ENCODE measurements at places on chromosomes 2 and 18. TPM values are rescaled to one million over a fixed set of nuclear protein-coding genes. Genes with fewer than 3 reads are reported as not detected.

PLEKHH2 gene
- total RNA-seq: 5.8 TPM

- DNase-seq: no peak
Measured at GRCh38 chr2:235958931-235959410, 209.2 kb downstream of the GBX2 start.

DNA sequence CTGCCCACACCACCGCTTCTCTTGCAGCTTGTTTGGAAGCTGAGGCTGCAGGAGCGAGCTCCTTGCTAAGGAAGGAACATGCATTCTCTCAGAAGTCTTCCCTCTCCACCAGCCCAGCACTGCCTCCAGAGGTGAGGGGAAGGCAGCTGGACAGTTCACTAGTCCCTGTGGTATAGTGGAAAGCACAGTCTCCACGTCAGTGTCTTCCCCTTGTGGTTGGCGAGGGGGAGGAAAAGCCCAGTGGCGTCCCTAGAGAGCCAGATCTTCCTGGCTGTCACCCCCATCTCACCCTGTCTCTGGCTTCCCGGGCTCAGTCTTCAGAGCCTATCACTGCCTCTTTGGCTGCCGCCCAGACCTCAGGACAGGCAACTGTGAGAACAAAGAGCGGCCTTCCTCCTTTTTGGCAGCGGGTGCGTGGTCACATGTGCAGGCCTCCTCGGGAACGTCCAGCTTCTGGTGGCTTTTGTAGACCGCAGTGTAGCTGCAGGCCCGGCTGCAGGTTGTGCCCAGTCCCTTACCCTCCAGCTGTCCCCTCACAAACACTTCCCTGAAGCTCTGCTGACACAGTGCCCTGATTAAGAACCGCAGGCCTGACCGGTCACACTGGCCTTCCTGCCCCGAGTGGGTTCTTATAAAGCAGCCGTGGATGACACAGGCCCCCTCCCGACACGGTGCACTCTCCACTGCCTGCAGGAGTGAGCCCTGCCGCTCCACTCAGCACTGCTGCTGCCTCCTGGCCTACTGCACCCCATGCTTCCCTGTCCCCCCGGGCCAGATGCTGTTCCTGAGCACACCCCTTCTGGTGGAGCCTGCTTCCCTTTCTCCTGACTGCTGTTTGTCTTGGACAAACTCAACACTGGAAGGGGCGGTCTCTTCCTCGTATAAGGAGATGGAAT lies 90.9 kb downstream of the RNF144A start:
- DNase-seq: no peak

GRCh38 chr2:222424729-222425671 lies 657 bp downstream of the SGPP2 start:
- peak; percentile 42 for DNase-seq

- DNase-seq: no peak
Measured at GRCh38 chr2:159013103-159013502, 44.7 kb downstream of the TANC1 start.

HNMT gene
- 2.8 TPM for total RNA-seq

GRCh38 chr2:33804155-33804554 lies 205.1 kb upstream of the FAM98A start:
- DNase-seq: no peak

DNA sequence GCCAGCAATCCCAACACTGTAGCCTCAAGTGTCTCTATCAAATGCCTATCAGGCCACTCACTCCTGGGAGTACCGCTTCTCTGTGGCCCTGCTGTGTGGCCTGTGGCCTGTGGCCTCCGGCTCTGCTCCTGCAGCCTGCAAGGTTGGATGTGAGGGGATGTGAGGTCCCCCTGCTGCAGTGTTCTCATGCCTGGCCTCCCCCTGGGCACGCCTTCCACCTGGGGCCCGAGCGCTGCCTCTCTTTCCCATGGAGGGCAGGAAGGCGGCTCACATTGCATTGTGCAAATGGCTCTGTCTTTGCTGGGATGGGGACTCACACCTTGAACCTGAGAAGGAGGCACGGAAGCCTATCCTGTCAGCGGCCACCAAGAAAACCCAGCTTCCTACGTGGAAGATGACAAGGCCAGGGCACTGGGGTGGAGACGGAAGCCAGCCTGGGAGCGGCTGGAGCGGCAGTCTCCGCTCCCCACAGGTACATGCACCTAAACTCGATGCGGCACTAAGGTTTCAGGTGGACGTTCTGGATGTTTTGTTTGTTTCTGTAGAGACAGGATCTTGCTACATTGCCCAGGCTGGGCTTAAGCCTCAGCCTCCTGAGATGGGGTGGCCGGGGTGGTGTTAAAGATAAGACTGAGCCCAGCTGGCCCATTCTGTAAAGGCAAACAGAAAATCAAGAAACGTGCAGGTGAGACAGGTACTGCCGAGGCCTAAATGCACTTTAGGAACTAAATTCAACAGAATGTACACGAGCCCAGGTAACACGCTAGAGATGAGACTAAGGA lies 140.1 kb downstream of the HDAC4 start:
- DNase-seq: no peak

DNA sequence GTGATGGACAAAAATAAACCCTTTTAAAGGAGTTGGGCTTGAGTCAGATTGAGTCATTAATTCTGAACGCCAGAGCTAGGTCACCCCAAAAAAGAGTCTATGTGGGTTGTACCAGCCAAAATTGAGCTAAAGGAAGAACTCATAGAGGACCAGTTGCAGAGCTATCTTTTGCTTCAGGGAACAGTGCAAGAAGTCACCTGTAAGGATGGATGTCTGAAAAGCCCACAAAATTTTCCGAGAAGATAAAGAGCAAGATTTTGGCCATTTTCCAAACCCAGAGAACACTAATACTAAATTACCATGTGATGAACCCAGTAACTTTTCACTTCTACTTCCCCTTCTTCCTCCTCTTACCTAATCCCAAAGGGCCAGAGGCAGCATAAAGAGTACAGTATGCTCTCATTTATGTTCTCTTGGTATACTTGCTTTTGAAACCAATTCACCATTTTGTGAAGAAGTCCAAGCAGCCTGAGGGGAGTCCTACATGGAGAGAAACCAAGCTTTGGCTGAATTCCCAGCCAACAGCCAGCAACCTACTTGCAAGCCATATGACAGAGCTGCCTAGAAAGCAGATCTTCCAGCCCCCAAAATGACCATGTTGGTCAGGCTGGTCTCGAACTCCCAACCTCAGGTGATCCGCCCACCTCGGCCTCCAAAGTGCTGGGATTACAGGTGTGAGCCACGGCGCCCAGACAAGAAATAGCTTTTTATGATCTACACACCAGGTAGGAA lies 551.7 kb downstream of the SATB2 start:
- no peak for DNase-seq

NGEF gene
- 5.4 TPM for total RNA-seq

GRCh38 chr2:71609958-71610357 lies 156.6 kb downstream of the DYSF start:
- no peak for DNase-seq

TIMM21 gene
- total RNA-seq: 47.7 TPM

MYO3B gene
- total RNA-seq: 0.44 TPM

DNA sequence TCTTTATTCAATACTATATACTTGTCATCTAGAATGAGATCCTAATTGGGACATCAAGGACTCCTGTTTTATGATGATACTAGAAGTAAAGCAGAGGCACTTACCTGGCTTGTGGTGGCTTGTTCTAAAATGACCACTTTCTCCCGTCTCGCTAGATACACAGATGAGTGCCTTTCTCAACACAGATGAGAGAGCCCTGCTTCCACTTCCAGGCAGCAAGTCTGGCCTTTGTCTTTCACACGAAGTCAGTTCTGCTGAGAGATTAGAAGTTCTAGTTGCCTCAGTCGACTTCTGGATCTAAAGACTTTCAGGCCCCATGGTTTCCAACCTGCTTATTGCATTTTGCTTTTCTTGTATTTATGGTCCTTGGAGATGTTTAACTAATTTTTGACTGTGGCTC lies 70.3 kb downstream of the PPP1R1C start:
- DNase-seq: no peak

CYTIP gene
- total RNA-seq: 0.89 TPM

- no peak for DNase-seq
Measured at GRCh38 chr18:63107171-63107845, 212.3 kb downstream of the BCL2 start.

DNA sequence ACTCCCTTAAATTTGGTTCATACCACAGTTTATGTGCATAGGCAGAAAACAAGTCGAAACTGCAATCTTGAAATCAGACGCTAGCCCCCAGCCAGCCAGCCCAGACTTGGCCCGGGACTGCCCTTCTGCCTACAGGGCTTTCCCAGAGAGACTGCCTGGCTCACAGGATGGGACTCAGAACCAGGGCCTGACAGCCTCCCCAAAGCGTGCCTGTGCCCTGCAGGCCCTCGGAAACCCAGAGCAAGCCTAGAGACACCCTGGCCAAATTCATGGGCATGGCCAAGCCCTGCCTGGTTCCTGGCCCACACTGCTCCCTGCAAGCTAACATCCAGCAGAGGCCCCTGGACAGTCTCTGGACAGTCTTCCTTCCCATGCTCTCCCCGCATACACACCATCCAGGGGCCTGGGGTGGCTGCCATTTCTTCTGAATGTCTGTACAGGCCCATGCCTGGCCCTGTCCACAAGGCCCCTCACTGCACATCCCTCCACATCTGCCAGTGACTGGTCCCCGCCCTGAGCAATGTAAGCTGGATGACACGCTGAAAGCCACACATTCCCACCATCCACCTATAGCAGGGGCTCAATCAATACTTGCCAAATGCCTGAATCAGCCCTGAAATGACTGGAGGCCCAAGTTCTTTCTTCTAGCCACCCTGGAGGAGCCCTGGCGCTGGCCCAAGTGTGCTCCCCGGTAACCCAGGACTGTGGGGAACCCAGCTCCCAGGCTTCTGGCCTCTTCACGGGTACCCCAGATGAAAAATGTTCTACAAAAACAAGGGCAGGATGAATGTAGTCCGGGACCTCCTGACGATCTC lies 73.1 kb downstream of the HDAC4 start:
- DNase-seq: no peak

SMYD1 gene
- total RNA-seq: not detected

DNA sequence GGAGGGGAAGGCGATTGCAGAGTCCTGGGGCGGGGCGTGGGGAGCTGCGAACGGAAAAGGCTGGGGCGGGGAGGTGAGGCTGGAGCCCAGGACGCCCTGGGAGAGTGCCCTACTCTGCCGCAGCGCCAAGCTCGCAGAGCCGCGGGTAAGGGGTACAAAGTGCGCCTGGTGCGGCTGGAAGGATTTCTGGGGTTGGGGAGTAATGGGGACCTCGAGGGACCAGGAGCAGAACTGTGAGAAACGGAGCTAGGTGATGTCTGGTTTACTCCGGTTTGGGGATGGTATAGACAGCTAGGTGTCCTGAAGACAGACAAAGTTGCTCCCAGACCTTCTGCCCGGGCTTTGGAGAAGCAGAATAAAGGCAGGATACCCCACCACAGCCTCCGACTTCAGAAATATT lies 718 bp upstream of the NXPH2 start:
- DNase-seq: no peak

IL37 gene
- total RNA-seq: not detected

- no peak for DNase-seq
Measured at GRCh38 chr18:76497021-76497420, 2.0 kb upstream of the ZNF516 start.

STPG4 gene
- total RNA-seq: not detected

GRCh38 chr2:109079590-109079989 lies 49.4 kb upstream of the SH3RF3 start:
- no peak for DNase-seq

GRCh38 chr2:15018814-15019213 lies 386.3 kb downstream of the LRATD1 start:
- no peak for DNase-seq

PLA2R1 gene
- 1.1 TPM for total RNA-seq

RAB6C gene
- 0.07 TPM for total RNA-seq

- no peak for DNase-seq
Measured at GRCh38 chr18:58512648-58513588, 116.0 kb downstream of the ALPK2 start.

DDX18 gene
- 83.3 TPM for total RNA-seq

REEP1 gene
- total RNA-seq: 0.53 TPM

SP5 gene
- total RNA-seq: 7.0 TPM

- no peak for DNase-seq
Measured at GRCh38 chr2:186349508-186349907, 136.6 kb upstream of the ZC3H15 start.

IL1R1 gene
- total RNA-seq: 0.55 TPM

DSG2 gene
- 117 TPM for total RNA-seq

DNA sequence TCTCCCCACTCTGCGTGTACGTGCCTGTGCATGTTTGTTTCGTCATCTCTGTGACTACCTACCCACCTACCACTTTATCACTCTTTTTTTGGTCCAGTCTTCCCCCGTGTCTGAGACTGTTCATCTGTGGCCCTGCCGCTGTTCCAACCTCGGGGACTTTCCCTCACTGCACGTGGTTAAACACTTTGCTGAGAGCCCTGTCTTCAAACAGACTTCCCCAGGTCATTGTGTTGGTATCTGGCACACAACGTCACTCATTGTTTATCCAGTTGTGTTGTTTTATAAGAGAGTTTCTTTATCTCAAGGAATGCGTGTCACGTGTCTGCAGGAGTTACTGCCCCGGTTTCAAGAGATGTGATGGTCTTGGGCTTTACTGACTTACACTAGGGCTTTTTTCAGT lies 262.0 kb upstream of the RASGRP3 start:
- no peak for DNase-seq

RANBP2 gene
- total RNA-seq: 90.4 TPM

DNA sequence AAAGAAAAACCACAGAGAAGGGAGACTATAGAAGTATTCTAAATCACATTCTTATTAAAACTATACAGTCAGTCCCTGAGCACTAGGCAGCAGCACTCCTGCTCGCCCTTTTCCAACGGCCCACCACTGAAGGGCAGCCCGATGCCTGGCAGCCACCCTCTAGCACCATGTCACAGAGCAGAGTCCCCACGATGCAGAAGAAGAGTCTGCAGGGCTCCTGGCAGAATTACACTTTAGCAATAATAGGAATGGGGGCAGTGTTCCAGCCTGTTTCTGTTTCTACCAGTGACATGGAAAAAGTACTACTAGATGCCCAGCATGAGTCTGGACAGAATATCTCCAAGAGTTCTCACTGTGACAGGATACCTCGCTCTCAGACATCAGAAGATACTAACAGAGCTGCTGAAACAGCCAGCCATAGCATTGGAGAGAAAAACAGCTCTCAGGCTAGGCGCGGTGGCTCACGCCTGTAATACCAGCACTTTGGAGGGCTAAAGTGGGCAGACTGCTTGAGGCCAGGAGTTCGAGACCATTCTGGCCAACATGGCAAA lies 87.6 kb downstream of the C2orf74 start:
- DNase-seq: no peak

GCKR gene
- 1.1 TPM for total RNA-seq

MALL gene
- 3.8 TPM for total RNA-seq

DNA sequence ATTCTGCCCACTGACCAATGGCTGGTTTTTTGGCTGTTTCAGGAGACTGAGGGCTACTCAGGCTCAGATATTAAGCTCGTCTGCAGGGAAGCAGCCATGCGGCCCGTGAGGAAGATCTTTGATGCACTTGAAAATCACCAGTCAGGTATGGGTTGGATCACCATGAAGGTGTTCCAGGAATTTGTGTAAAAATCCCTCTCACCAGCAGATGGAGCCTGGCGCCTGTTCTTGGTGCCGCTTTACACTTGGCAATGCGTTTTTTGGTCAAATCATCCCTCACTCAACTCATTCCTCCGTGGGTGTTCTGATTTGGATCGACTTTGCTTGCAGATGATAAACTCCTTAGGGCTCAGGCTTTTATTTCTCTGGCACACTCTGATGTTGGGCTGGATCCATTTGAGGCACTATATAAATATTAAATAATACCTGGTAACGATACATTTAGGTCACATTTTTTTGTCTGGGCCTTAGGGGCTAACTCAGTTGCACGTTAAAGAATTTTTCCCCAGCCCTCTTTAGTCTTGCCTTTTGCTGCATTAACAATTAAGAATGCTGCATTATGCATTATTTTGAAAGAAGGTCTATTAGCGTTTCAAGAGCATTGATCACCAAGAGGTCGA lies 50.0 kb downstream of the HDHD2 start:
- DNase-seq: peak; percentile 79

- no peak for DNase-seq
Measured at GRCh38 chr2:106759966-106760365, 126.0 kb downstream of the ST6GAL2 start.

NPPC gene
- 0.98 TPM for total RNA-seq
